Endothelial cell (in vitro differentiated cells): ENCODE measurements at places on chromosomes 4 and X. TPM values are rescaled to one million over a fixed set of nuclear protein-coding genes. Genes with fewer than 3 reads are reported as not detected.

The TMEM156 gene
- total RNA-seq = not detected

The ZBTB49 gene
- total RNA-seq = 13.3 TPM

The GRPEL1 gene
- 20.3 TPM for total RNA-seq

The TREX2 gene
- 1.5 TPM for total RNA-seq

The FAM9C gene
- not detected for total RNA-seq

The CPE gene
- 2.3 TPM for total RNA-seq

The SAGE1 gene
- 0.15 TPM for total RNA-seq

The DIAPH2 gene
- total RNA-seq = 45.3 TPM

The WDR17 gene
- total RNA-seq = 0.64 TPM

The NLRP2B gene
- total RNA-seq = not detected

GRCh38 chr4:150581056-150581605 is 820 bp upstream of the MAB21L2 start:
- no peak overlapping the region for H3K27ac ChIP-seq
- peaks cover 4% of the 10 kb centered on the region for H3K36me3 ChIP-seq
- no peak for DNase-seq
- peak overlapping the region; percentile 90 for H3K4me3 ChIP-seq

- H3K27ac ChIP-seq = no peak overlapping the region
- no peaks in the 10 kb centered on the region for H3K27me3 ChIP-seq
- H3K4me1 ChIP-seq = no peaks in the 10 kb centered on the region
- no peak for DNase-seq
Observed at GRCh38 chr4:71288875-71289274, 49.9 kb upstream of the SLC4A4 start.

DNA sequence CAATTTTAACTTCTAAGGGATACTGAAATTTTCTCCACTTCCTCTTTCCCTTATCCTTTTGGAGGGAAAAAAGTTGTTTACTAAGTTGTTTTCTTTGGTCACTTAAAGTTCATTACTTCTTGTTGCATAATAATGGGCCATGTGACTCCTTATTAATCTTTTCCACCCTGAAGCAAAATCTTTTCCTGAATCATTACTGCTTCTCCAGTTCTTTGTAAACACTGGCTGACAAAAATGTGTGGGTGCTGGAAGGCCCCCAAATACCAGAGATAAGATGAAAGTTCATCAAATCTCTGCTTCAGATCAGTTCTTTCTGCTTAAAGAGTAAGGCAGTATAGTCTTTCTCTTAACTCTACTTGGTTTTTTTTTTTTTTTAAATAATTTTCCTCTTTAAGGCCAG is 108.9 kb upstream of the NHS start:
- no peak overlapping the region for H3K4me3 ChIP-seq
- H3K36me3 ChIP-seq = peaks cover 4% of the 10 kb centered on the region
- no peak for DNase-seq
- no peak overlapping the region for H3K27ac ChIP-seq

GRCh38 chrX:128816919-128817318 is 706.4 kb downstream of the SMARCA1 start:
- H3K36me3 ChIP-seq = no peaks in the 10 kb centered on the region
- H3K4me1 ChIP-seq = no peaks in the 10 kb centered on the region
- no peaks in the 10 kb centered on the region for H3K27me3 ChIP-seq
- no peak overlapping the region for H3K4me3 ChIP-seq
- DNase-seq = peak; percentile 8

DNA sequence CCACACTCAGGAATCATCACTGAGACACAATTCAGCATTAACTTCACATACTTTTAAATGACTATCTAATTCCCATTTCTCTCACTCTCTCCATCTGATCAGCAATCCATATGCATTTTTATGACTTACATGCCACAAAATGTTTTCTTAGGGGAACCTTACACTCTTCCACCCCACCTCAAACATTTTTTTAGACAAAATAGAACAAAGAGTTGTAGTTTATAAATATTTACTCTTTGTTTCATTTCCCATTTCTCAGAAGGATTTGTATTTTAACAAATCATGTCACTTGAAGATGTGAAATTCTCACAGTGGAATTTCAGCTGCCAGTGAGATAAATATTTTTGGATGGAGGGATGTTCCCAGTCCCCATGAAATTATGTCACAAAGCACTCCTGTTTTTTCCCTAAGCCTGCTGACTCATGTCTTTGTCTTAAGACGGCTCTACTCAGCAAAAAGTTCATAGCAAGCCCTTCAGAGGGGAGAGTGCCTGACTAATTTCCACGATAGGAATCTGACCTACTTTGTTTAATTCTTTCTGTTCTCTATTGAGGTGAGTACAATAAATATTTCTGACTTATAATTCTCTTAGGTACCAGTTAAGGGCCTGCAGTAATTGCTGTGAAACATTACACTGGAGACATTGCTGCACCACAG is 257.7 kb downstream of the THOC2 start:
- no peaks in the 10 kb centered on the region for H3K36me3 ChIP-seq
- no peaks in the 10 kb centered on the region for H3K4me1 ChIP-seq
- peaks cover 2% of the 10 kb centered on the region for H3K27me3 ChIP-seq
- H3K4me3 ChIP-seq = no peak overlapping the region
- no peak for DNase-seq

- H3K36me3 ChIP-seq = no peaks in the 10 kb centered on the region
- H3K4me1 ChIP-seq = peaks cover 6% of the 10 kb centered on the region
- H3K27ac ChIP-seq = no peak overlapping the region
- no peak overlapping the region for H3K4me3 ChIP-seq
- H3K27me3 ChIP-seq = no peaks in the 10 kb centered on the region
- DNase-seq = no peak
Observed at GRCh38 chr4:57498251-57498650, 388.1 kb upstream of the IGFBP7 start.

GRCh38 chr4:77196866-77197265 is 39.9 kb downstream of the CCNG2 start:
- DNase-seq = no peak
- H3K4me1 ChIP-seq = peaks cover 4% of the 10 kb centered on the region
- H3K36me3 ChIP-seq = no peaks in the 10 kb centered on the region
- H3K4me3 ChIP-seq = no peak overlapping the region

DNA sequence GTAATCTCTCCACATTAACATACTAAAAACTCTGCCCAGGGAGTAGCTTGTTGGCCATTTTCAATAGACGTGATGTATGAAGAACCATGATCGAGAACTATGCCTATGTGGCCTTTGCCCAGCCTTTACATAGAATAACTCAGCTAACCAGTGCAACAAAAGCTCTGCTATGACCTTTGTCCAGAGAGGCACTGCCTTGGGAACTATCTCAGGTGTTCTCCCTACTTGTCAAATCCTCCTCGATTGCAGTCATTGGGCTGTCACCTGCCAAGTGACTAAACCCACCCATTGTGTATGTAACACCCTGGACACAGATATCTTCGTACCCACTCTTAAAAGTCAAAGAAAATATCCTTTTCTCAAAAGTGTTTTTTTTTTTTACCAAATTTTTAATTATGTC is 610.3 kb upstream of the GALNTL6 start:
- no peak overlapping the region for H3K4me3 ChIP-seq
- no peaks in the 10 kb centered on the region for H3K36me3 ChIP-seq
- no peak overlapping the region for H3K27ac ChIP-seq
- peaks cover 4% of the 10 kb centered on the region for H3K4me1 ChIP-seq
- DNase-seq = no peak

DNA sequence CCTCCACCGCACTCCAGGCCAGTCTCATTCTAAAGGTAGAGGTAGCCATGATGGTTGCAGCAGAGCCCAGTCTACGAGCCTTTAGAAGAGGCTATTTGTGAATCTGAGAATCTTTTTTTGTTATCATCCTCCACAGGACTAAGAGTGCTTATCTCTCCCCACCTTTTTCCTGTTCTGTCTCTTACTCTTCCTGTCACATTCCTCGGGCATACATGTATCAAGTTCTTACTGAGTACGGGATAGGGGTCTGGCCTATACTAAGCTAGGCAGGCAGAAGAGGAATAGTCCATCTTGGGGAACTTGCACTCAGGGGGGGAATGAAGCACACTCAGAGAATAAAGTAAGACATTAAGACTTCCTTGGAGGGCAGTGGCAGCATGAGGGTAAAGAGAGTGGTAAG is 25.7 kb downstream of the LAS1L start:
- peaks cover 9% of the 10 kb centered on the region for H3K4me1 ChIP-seq
- no peaks in the 10 kb centered on the region for H3K27me3 ChIP-seq
- DNase-seq = peak; percentile 3
- H3K4me3 ChIP-seq = peak overlapping the region; percentile 21

DNA sequence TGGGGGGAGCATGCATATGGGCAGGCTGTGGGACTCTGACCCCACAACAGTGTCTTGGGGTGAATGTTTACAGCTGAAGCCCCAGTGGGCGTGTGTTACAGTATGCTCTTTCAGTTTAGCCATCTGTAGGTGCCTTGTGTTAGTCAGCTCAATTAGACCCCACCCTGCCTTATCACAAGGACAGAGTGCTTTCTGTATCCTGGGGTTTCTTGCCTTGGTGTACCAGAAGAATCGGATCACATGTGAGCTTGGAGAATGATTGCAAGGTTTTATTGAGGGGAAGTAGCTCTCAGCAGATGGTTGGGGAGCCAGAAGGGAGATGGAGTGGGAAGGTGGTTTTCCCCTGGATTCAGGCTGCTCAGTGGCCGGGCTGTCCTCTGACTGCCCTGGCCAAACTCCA is 27.3 kb downstream of the SH3BGRL start:
- H3K36me3 ChIP-seq = peaks cover 10% of the 10 kb centered on the region
- DNase-seq = no peak
- H3K4me3 ChIP-seq = no peak overlapping the region
- peaks cover 4% of the 10 kb centered on the region for H3K4me1 ChIP-seq

DNA sequence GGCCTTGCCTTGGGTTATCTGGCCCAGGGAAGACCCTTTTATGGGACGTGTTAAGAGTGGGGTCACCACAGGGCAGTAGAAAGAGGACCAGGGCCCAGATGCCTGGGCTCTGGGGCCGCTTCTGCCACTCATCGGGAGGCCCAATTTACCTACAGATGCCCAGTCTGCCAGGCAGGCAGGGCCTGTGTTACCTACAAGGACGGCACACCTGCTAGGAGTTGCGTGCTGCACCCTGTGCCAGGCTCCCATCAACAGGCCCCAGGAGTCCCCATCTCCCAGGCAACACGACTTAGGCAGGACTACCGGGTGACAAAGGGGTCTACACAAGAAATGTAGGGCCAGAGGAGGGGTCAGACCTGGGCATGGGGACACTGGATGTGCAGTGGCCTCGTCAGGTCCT is 34.6 kb downstream of the WDR1 start:
- no peak overlapping the region for H3K4me3 ChIP-seq
- H3K4me1 ChIP-seq = no peaks in the 10 kb centered on the region
- no peak for DNase-seq
- peaks cover 19% of the 10 kb centered on the region for H3K27me3 ChIP-seq
- H3K36me3 ChIP-seq = peaks cover 59% of the 10 kb centered on the region

- H3K4me3 ChIP-seq = no peak overlapping the region
- H3K4me1 ChIP-seq = no peaks in the 10 kb centered on the region
- no peaks in the 10 kb centered on the region for H3K36me3 ChIP-seq
- no peaks in the 10 kb centered on the region for H3K27me3 ChIP-seq
- no peak overlapping the region for H3K27ac ChIP-seq
- no peak for DNase-seq
Observed at GRCh38 chr4:37268319-37268718, 23.8 kb downstream of the NWD2 start.

GRCh38 chr4:26420438-26420837 is 69.8 kb downstream of the CCKAR start:
- H3K27me3 ChIP-seq = no peaks in the 10 kb centered on the region
- DNase-seq = no peak
- no peak overlapping the region for H3K4me3 ChIP-seq
- no peaks in the 10 kb centered on the region for H3K4me1 ChIP-seq

GRCh38 chr4:43331226-43332051 is 438.9 kb downstream of the GRXCR1 start:
- no peaks in the 10 kb centered on the region for H3K4me1 ChIP-seq
- no peak overlapping the region for H3K27ac ChIP-seq
- H3K36me3 ChIP-seq = no peaks in the 10 kb centered on the region
- no peak overlapping the region for H3K4me3 ChIP-seq
- no peak for DNase-seq

DNA sequence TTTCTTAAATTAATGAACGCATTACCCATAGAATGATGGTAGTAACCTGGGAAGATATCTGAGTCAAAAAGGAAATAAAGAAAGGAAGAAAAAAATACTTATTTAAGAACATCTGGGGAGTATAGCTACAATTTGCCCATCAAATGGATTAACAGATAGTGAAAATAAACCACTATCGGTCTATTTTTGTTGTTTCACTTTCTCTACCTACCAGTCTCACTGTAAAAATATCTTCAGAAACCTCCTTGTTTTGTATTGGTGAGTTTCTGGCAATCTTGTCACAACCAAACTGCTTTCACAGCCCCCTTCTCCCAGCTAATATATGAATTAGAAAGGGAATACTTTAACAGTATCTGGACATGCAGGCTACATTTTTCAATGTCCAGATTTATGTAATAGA is 783.5 kb downstream of the STPG2 start:
- H3K27me3 ChIP-seq = peaks cover 3% of the 10 kb centered on the region
- DNase-seq = no peak
- no peaks in the 10 kb centered on the region for H3K4me1 ChIP-seq
- H3K4me3 ChIP-seq = no peak overlapping the region
- H3K36me3 ChIP-seq = no peaks in the 10 kb centered on the region

- H3K27me3 ChIP-seq = peaks cover 1% of the 10 kb centered on the region
- peaks cover 4% of the 10 kb centered on the region for H3K4me1 ChIP-seq
- H3K36me3 ChIP-seq = no peaks in the 10 kb centered on the region
- no peak for DNase-seq
- H3K27ac ChIP-seq = no peak overlapping the region
- no peak overlapping the region for H3K4me3 ChIP-seq
Observed at GRCh38 chrX:31251336-31251735, 179.5 kb upstream of the FTHL17 start.

- no peaks in the 10 kb centered on the region for H3K36me3 ChIP-seq
- no peak overlapping the region for H3K4me3 ChIP-seq
- DNase-seq = no peak
- no peaks in the 10 kb centered on the region for H3K4me1 ChIP-seq
- peaks cover 2% of the 10 kb centered on the region for H3K27me3 ChIP-seq
- H3K27ac ChIP-seq = no peak overlapping the region
Observed at GRCh38 chrX:41308884-41309647, 24.9 kb upstream of the DDX3X start.

GRCh38 chrX:21738210-21738949 is 19.5 kb downstream of the SMPX start:
- no peaks in the 10 kb centered on the region for H3K36me3 ChIP-seq
- DNase-seq = no peak
- H3K4me3 ChIP-seq = no peak overlapping the region
- H3K4me1 ChIP-seq = peaks cover 4% of the 10 kb centered on the region

- no peak overlapping the region for H3K27ac ChIP-seq
- no peaks in the 10 kb centered on the region for H3K27me3 ChIP-seq
- H3K36me3 ChIP-seq = no peaks in the 10 kb centered on the region
- no peak overlapping the region for H3K4me3 ChIP-seq
- DNase-seq = no peak
- H3K4me1 ChIP-seq = peaks cover 10% of the 10 kb centered on the region
Observed at GRCh38 chrX:39360101-39360500, 558.8 kb downstream of the MID1IP1 start.
